ENCODE measurements at places on chromosomes 6 and 20. TPM values are rescaled to one million over a fixed set of nuclear protein-coding genes. Genes with fewer than 3 reads are reported as not detected.

Gene PRIM2
- 11.9 TPM for total RNA-seq

Gene ZNF334
- 3.7 TPM for total RNA-seq

DNA sequence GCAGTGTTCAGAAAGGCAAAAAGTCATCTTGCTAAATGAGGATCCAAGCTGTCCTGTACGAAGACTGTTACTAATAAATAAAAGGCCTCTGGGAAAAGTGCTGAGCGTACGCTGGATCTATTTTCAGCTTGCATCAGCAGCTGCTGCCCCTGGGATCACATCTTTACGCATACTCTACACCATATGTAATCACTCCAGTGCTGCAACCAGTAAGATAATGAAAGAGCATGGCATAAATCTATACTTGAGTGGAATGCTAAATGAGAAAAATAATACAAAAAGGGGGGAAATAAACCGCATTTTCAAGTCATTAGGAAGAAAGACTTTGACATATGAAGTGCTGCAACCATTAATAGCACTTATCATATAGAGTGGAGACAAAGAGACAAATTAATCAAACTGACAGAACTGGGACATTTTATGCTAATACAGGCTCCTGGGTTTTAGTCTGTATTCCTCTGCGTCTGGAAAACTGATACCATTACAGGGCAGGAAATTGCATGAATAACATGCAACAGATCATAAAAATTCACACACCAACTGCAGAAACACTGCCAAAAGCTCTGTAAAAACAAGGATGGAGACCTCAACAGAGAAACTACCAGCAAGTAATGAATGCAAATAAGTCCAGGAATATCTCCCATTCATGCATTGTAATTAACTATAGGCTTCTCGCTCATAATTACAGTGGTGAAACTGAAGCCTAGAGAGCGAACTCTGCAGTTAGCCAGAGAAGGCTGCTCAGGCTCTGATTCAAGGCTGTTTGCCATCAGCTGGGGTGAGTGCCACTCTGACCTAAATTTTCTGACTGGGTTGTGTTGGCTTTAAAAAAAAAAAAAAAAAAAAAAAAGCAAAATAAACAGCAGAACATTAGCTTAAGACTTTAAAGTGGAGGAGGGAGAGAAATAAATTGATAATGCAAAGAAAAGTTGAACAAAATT is 83.8 kb downstream of the GJA10 start:
- DNase-seq, result no peak

GRCh38 chr6:105485456-105485855 is 82.6 kb upstream of the PREP start:
- no peak for DNase-seq

DNA sequence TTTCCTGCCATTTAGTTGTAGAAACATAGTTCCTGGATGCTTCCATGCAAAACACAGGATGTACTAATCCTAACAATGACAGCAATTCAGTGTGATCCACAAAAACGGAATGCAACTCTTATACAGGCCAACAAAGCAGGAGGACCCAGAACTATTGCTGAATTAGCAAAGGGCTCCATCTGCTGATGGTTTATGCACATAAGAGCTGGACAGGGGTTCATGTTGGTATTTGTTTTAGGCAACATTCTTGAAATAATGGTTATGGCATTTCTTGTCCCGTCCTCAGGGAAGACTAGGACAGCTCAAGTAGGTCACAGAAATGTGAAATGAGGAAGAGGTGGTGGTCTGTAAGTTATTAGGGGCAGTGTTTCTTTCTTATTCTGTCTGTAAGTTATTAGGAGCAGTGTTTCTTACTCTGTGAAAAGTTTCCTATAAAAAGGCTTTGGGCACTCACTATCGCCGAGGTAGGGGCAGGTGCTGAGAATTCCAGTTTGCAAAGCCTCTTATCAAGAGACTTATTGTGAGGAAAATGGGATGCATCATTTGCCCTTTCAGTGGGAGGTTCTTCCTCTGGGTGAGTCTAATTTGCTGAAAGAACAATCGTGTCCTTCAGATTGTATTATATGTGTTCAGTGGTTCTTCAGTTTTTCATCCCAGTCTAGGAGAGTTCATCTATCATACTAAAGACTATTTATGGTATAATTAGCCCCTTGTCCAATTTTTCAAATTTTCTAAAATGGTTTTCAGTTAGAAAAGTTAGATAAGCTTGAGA is 171.1 kb downstream of the MCHR2 start:
- DNase-seq, result no peak

DNA sequence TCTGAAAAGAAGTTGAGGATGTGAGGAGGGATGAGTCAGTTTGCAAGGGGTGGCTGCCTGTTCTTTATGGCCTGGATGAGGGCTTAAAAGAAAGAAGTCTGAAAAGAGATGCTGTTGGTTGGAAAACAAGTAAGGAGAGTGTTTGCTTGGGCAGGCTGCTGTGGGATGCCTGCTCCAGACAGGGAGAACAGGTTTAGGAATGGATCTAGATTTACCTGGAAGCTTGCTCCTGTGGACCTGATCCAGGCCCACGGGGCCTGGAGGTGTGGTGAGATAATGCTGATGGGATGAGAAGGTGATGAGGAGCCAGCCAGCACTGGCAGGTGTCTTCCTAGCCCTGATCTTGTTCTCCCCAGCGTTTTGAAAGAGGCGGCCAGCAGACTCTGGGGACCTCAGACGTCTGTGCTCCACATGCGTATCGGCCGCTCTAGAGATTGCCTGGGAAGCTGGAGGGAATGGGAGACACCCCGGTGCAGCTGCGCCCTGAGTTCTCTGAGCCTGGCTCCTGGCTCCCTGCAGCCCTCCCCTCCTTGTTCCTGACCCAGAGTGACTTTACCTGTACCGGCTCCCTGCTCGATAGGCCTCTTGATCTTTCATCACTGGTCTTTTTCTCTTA is 331.3 kb downstream of the ZFAND3 start:
- DNase-seq, result no peak
